NCI-H460 (cell line): ENCODE measurements at places on chromosomes 16 and 17. TPM values are rescaled to one million over a fixed set of nuclear protein-coding genes. Genes with fewer than 3 reads are reported as not detected.

KIF2B gene
- not detected in 2 replicates for total RNA-seq

DNA sequence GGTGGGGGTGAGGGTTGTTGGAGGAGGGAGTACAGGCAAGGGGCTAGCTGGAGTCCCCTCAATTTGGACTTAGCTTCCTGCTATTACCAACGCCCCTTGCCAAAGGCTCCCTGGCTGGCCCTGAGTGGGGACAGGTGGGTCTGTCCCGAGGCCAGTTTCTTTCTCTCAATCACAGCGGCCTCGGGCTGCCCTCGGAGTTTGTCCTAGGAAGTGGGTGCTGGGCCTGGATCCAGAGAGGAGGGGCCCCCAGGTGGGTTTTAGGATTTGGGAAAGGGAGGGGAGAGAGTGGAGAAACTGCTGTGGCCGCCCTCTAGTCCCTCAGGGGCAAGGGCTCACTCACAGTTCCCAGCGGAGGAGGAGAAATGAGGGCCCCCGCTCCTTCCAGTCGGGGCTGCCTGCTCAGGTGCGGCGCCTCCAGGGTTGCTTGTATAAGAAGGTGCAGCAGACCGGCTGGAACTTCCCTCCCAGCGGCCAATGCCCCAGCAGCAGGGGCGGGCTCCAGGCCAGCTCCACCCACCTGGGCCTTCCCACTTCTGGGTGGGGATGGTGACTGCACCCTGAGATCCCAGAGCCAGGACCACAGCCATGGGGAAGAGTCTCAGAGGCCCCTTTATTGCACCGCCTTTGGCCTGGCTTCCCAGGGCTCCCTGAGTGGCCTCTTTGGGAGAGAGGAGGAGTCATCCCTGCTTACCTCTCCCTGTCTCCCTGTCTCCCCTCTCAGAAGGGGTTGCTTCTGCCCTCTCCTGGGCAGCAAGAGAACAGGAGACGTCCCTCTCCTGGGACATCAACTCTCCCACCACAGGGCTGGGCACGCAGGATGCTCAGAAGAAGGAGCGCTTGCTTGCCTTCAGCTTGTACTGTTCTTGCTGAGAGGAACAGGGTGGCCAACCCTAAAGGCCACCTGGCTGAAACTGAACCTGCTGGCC, 112.0 kb upstream of the SMURF2 start:
- DNase-seq: peak; percentile 47

GRCh38 chr16:73951481-73951880, 345.1 kb upstream of the PSMD7 start:
- no peak for DNase-seq

DNA sequence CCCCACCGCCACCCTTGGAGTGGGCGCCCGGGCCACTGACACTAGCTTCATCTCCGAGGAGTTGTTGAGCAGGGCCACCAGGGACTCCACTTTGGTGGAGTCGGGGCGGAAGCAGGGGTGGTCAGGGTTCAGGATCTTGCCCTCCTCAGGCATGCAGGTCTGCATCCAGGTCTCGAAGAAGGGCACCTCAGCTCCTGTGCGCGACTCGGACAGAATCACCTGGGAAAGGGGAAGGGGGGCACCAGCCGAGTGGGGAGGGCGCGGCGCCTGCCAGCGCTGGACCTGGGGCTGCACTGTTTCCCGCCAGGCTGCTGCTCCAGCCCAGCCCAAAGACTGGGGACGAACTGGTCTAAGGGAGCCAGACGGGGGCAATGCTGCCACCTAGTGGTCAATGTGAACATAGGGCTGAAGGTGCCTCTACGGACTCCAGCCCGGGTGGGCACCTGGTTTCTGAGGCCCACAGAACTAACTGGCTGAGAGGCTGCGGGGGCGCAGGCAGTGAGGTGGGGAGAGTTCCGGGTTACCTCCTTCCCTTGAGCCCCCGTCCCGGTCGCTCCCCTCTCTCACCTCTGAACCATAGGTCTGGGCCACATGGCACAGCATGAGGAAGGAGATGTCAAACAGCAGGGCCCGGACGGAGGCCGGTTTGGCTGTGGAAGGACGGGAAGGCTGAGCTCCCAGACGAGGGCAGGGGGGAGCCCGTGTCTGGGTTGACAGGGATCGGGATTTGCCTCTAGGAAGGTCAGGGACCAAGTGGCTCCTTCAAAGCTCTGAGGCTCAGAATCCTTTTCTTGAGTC, 11.8 kb downstream of the CSF3 start:
- DNase-seq: peak; percentile 83

GRCh38 chr16:85844786-85845185, 45.3 kb downstream of the COX4I1 start:
- no peak for DNase-seq

PIK3R5 gene
- total RNA-seq: 0.35 TPM in 2 replicates

PHLPP2 gene
- total RNA-seq: 7.1 and 8.2 TPM in 2 replicates

DNA sequence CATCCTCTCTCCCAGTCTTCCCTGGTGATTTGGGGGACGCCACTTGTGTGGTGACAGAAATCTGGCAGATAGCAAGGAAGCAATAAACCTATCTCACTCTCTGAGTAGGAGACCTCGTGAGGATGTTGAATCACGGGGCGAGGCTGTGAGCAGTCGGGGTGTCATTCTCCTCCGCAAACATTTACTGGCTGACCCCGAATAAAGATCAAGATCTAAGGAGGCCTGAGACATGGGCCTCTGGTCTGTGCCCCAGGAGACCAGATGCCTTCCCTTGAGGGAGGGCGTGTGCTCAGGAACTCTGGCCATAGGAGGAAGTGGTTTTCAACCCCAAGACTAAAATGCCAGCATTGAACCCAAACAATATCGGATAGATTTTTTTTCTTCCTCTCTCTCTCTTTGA, 53.1 kb downstream of the FOXL1 start:
- DNase-seq: no peak

DNA sequence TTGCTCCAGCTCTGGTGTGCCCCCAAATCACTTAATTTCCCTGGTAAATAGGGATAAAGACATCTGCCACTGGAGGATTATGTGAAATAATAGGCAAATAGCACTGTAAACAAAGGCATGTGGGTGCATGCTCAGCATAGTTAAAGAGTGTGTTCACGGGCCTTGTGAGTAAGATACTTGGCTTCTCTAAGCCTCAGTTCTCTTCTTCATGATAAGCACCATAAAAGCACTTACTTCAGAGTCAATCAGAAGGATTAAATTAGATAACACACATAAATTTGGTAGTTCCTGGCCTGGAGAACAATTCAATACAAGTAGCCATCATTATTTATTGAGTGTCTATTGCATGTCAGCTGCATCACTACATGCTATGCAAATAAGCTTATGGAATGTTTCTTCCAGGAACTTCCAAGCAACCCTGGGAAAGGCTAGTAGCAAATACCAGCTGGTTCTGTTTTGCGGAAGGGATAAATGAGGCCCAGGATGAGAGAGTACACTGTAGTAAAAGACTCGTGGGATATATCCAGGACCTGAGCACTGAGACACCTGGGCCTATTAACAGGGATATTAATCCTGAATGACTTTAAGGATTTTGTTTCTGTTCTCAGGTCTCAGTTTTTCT, 14.5 kb downstream of the CCL11 start:
- DNase-seq: no peak

- DNase-seq: no peak
These were observed 73.7 kb downstream of the ITFG1 start for GRCh38 chr16:47387026-47387734.

- DNase-seq: no peak
These were observed 479.8 kb upstream of the GOT2 start for GRCh38 chr16:59213952-59214351.

- DNase-seq: peak; percentile 50
These were observed 688 bp downstream of the CRK start for GRCh38 chr17:1455291-1455796.

GRCh38 chr16:51134876-51135275, 16.2 kb downstream of the SALL1 start:
- no peak for DNase-seq

- no peak for DNase-seq
These were observed 8.2 kb upstream of the SEC14L1 start for GRCh38 chr17:77132411-77133086.

CEP112 gene
- 6.5 and 6.6 TPM in 2 replicates for total RNA-seq

NAT9 gene
- 27.9 and 33.8 TPM in 2 replicates for total RNA-seq

- no peak for DNase-seq
These were observed 98.0 kb upstream of the KIF2B start for GRCh38 chr17:53724726-53725125.

DNA sequence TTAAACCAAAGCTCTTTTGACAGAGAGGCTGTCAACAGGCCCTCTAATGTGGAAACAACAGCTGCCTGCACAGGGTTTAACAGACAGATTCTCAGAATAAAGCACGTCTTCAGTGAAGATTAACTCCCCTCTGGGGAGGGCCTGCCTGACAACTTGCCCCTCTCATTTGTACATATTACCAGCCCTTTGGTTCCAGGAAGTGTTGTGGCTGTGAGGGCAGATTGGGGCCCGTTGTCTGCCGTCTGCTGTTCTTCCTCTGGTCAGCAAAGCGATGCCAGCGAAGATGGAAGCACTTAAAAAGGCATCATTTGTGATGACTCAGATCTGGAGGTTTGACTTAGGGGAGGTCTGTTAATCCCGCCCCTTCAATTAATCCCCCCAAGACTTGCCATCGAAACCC, 177.0 kb upstream of the IRX6 start:
- DNase-seq: no peak

DNA sequence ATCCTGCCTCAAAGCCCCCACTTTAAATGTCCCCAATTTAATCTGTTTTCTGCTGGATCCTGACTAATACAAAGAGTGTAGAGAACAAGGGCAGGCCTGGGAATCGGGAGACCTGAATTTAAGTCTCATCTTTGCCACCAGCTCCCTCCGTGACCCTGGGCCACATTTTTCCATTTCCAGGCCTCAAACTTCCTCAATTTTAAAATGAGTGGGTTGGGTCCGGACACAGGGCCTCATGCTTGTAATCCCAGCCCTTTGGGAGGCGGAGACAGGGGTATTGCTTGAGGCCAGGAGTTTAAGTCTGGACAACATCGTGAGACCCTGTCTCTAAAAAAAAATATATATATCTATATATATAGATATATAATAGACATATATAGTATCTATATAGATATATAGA, 61.4 kb downstream of the SRL start:
- no peak for DNase-seq

DNA sequence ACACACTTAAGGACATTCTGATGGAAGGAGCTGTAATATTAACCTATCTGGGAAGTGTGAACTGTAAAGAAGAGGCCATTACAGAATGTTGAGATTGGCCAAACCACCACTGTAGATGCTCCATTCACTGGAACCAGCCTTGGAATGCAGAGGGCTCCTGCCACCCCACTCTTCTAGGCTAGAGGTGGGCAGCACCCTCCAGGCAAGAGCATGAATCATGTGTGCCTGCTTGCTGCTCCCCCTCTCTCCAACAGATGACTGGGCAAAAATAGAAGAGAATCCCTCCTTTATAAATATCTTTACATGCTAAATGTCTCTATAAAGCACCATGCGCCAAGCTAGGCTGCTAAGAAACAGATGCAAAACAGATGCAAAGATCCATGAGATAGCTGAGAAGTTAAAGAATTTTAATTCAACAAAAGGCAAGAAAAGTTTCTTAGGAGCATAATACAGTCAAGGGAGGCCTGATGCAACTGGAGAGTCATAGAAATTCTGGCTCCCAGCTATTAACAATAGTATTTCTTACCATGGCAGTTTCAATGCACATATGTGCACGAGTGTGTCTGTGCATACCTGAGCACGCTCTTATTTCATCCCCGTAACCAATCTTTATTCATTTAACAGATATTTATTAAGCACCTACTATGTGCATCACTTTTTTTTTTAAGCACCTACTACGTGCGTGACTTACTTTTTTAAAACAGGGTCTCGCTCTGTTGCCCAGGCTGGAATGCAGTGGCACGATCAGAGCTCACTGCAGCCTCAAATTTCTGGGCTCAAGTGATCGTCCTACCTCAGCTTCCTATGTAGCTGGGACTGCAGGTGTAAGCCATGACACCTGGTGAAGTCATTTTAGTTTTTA, 53.6 kb downstream of the GRIN2A start:
- no peak for DNase-seq

- no peak for DNase-seq
These were observed 173.8 kb downstream of the CDH11 start for GRCh38 chr16:64948056-64948455.

TSPOAP1 gene
- not detected in 2 replicates for total RNA-seq

- DNase-seq: no peak
These were observed 49.2 kb upstream of the ITGA2B start for GRCh38 chr17:44438636-44439035.

GRCh38 chr17:43437756-43438155, 39.0 kb downstream of the ARL4D start:
- no peak for DNase-seq

DNA sequence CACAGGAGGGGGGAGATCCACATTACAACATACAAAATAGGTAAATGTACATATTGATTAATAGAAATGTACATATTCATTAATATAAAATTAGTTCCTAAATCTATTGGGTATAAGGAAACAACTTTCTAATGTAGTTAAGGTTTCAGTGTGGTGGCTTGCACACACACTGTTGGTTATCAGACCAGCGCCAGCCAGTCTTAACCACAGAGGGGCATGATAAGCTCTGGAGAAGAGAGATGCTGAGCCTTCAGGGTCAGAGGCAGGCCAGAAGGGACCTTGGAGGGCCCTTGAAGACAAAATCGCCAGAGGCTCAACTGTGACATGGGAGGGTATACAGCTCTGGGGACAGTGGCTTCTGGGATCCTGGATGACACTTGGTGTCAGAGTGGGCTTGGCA, 10.9 kb upstream of the ZFP90 start:
- DNase-seq: no peak

GRCh38 chr17:76658242-76658662, 14.7 kb upstream of the ST6GALNAC1 start:
- no peak for DNase-seq

DNA sequence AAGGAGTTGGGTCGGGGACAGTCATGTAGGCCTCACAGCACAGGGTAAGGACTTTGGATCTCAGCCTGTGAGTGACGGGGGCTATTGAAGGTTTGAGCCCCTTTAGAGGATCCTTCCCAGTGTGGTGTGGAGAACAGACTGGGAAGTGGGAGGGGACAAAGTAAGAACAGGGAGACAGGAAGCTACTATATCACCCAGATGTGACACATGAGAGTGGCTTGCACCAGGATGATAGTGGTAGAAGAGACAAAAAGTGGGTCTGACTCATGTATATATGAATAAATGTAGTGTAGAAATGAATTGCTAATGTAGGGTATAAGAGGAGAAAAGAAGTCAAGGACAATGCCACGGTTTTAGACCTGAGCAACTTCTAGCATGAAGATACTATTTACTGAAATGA, 4.5 kb downstream of the NUP93 start:
- DNase-seq: no peak

- no peak for DNase-seq
These were observed 73.7 kb downstream of the USP22 start for GRCh38 chr17:20968913-20969616.

GRCh38 chr17:1752425-1753262, 9.2 kb upstream of the SERPINF1 start:
- no peak for DNase-seq

DNA sequence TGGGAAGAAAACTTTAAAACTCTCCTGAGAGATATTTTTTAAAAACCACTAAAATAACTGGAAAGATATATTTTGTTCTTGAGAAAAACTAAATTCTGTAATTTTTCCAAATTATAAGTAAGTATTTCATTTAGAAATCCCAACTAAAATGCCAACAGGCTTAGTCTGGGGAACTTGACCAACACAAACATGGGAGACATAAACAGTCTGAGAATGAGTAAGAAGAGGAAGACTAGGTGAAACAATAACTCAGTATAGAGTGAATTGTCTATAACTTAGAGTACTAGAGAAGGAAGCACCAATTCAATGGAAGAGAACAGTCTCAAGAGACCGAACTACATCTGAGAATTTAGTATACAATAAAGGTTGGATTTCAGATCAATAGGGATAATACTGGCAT, 2.9 kb downstream of the CMTM1 start:
- DNase-seq: no peak

ORC6 gene
- total RNA-seq: 24.3 and 29.1 TPM in 2 replicates
